ENCODE measurements at places on chromosomes 3 and 15.

- peak; percentile 45 for DNase-seq
Observed at GRCh38 chr3:141279077-141279967, 47.7 kb downstream of the PXYLP1 start.

GRCh38 chr15:78353093-78353492 lies 12.9 kb downstream of the CRABP1 start:
- no peak for DNase-seq

DNA sequence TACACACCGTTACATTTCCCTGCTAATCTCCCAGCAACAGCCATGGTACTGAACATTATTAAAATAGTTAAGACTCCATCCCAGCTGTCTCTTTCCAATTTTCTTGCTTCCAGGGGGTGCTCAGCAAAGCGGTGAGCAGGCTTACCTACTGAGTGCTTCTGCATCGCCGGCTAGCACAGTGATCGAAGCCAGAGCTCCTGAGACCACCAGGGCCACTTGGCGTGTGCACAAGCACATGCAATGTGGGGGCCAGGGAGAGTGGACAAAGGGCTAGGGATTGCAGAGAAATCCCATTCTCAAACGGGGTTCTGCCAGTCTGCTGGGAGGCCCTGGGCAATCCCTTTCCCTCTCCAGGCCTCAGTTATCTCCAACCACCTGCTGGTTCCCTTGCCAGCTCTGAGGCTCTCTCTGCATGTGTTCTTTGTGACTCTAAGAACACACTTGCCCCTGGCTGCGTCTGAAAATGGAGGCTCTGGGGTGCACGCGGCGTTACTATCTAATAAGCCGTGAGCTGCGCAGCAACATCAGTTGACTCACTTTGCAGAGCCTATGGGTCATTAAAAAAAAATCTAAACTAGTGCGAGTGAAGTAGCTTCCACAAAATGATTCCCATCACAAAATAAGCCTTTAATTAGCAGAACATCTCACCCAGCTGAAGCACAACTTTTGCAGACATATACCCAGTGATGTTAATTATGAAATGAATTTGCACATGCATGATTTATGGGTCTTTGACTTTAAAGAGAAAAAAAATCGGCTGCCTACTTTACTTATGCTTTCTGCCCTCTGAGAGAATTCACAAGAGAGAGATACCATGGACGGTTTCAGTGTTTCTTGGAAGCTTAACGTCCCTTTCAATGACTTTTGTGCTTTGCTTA lies 271.5 kb downstream of the TLE3 start:
- DNase-seq, result no peak

DNA sequence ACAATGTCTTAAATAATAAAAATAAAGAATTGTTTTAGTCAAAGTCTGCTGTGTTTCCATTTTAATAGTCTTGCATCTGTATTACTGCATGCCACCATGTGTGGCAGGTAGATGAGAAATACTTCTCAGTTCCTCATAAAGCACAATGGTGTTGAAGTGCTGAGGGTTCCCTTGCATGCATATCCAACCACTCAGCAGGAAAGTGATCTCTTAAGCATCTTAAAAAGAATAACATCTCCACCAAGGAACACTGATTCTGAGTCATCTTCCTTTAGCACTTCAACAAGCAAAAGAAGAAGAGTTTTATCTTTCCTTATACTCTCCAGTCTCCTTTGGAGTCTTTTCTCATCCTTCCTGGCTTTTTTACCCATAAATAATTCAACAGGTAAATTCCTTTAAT lies 602.0 kb downstream of the TBL1XR1 start:
- DNase-seq, result no peak

- no peak for DNase-seq
Observed at GRCh38 chr3:45795509-45795881, 841 bp downstream of the SLC6A20 start.

GRCh38 chr3:8970971-8971589 lies 7.8 kb upstream of the RAD18 start:
- DNase-seq, result peak; percentile 63

GRCh38 chr15:73965094-73965757 lies 26.9 kb downstream of the STOML1 start:
- DNase-seq, result no peak

- no peak for DNase-seq
Observed at GRCh38 chr3:49454458-49454857, 15.6 kb upstream of the DAG1 start.

GRCh38 chr3:166274351-166275023 lies 437.3 kb upstream of the BCHE start:
- no peak for DNase-seq

- no peak for DNase-seq
Observed at GRCh38 chr3:13072600-13073325, 466 bp downstream of the IQSEC1 start.

DNA sequence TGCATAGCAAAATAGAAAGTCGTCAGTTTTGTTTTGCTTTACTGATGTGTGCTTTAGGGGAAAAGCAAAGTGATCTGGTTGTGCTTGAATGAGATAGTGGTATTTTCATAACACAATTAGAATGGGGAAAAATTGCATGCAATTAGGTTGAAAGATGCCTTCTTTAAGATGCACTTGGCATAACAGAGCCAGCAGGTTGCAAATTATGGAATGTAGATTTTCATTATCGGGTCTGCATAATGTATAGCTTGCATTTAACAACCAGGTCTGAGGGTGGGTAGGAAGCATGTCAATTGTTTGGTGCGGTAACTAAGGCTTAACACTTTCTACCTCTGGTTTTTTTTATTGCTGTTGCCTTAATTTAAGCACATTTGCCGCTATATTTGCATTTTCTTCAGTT lies 370.7 kb upstream of the MCTP2 start:
- no peak for DNase-seq
